ENCODE measurements at places on chromosomes 4 and X. TPM values are rescaled to one million over a fixed set of nuclear protein-coding genes. Genes with fewer than 3 reads are reported as not detected.

DNA sequence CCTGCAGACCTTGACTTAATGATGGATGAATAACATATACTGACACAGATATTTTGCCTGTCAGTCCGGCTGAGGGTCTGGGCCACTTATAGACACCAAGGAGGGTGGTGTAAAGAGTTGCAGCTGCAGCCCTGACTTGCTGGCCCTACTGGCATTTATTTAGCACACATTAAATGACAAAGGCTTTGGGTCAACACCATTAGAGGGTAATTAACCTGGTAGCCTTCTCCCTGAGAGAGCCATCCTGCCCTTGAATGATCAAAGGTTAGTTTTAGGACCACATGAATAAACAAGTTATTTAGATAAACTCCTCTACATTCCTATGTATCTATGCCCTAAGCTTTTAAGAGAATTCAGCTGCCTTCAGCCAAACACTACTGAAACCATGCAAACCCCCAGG is 110.8 kb upstream of the DGKK start:
- no peaks in the 10 kb centered on the region for H3K36me3 ChIP-seq
- H3K4me1 ChIP-seq = no peaks in the 10 kb centered on the region
- no peak for DNase-seq
- no peaks in the 10 kb centered on the region for H3K27me3 ChIP-seq

DNA sequence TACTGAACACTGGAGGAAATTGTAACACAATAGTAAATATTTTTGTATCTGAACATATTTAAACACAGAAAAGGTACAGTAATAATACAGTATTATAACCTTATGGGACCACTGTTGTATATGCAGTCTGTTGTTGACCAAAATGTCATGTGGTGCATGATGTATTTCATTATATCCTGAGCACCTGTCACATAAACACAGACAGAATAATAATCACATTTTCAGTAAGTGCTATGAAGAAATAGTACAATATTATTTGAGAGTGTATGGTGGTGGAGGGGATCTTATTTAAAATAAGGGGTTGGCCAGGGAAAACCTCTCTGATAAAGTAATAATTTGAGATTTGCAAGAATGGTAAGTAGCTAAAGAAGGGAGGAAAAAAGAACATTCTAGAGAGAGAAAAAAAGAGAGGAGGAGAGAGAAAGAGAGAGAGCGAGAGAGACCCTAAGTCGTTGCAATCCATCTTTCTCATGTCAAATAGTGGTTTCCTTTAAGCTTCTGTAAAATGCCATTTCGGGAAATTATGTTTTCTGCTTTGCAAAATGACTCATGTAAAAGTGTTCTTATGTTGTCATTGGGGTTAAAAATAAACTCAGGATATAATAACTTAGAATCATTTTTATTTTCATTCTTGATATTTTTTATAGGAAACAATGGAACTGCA is 19.3 kb upstream of the CLNK start:
- H3K27me3 ChIP-seq = no peaks in the 10 kb centered on the region
- H3K4me3 ChIP-seq = no peak overlapping the region
- H3K4me1 ChIP-seq = no peaks in the 10 kb centered on the region
- DNase-seq = no peak
- no peaks in the 10 kb centered on the region for H3K36me3 ChIP-seq

GRCh38 chrX:83495898-83496297 is 12.2 kb upstream of the POU3F4 start:
- H3K36me3 ChIP-seq = no peaks in the 10 kb centered on the region
- DNase-seq = no peak
- H3K27ac ChIP-seq = no peak overlapping the region
- no peak overlapping the region for H3K4me3 ChIP-seq

Gene KCND1
- 2.0 TPM for total RNA-seq

Gene TAB3
- total RNA-seq = 18.4 TPM
